Activated CD8-positive, alpha-beta memory T cell treated with anti-CD3 and anti-CD28 coated beads for 1 hour (primary cell): ENCODE measurements at places on chromosomes 1 and 21.

- DNase-seq: no peak
These were observed 489 bp downstream of the CDCA8 start for GRCh38 chr1:37692834-37693175.

DNA sequence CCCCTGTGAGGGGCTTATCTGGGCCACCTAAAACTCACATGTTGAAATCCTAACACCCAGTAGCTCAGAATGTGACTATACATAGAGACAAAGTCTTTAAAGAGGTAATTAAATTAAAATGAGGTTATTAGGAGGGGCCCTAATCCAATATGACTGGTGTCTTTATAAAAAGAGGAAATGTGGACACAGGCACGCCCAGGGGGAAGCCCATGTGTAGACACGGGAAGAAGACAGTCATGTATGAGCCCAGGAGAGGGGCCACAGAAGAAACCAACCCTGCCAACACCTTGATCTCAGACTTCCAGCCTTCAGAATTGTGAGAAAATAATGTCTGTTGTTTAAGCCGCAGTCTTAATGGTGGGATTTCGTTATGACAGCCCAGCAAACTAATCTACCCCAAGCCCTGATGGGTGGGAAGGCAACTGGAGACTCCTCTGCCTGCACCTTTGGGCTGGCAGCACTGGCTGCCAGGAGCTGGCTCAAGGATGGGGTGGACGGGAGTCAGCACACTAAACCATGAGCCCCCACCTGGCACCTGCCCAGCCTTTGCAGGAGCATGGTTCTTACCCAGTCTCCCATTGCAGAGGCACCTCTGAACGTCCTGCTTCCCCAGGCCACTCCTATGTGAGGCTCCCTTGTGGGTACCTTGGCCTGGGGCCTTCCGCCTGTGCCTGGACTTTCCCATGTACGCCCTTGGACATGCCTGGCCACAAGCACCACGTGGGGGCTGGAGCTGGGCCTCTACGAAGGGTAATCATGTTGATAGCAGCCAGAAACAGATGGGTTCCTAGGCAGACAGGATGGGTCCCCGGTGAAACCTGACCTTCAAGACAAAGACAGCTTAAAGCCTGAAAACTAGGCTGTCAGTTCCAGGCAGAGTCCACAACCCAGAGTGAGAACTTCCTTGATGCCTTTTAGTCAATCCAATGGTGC, 57.1 kb upstream of the DMRTB1 start:
- no peak for DNase-seq

GRCh38 chr1:25204797-25205480, 27.4 kb downstream of the SYF2 start:
- no peak for DNase-seq

- DNase-seq: no peak
These were observed 2.7 kb downstream of the RGL1 start for GRCh38 chr1:183807549-183808168.

- DNase-seq: no peak
These were observed 48.2 kb upstream of the ADARB1 start for GRCh38 chr21:45026066-45026745.

GRCh38 chr1:116254776-116255175, 118.3 kb upstream of the ATP1A1 start:
- no peak for DNase-seq

DNA sequence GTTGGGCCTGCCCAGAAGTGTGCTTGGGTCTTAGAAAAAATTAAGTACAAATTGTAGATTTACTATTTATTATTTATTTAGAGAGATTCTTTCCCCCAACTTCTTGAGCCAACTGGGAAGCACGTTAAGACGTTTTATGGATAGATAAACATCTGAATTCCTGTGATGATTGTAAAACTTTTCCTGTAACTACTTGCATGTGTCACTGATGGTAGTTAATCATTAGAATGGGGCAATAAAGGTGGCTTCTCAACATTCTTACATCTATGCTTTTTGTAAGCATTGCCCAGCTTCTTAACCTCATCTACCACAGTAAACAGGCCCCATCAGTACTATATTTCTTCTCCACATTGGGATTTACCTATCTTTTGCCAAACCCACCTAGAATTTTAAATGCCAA, 559.8 kb downstream of the LMO4 start:
- no peak for DNase-seq

GRCh38 chr1:162856260-162856659, 4.7 kb downstream of the CCDC190 start:
- no peak for DNase-seq

GRCh38 chr21:35581640-35582039, 478.7 kb downstream of the SETD4 start:
- DNase-seq: no peak

DNA sequence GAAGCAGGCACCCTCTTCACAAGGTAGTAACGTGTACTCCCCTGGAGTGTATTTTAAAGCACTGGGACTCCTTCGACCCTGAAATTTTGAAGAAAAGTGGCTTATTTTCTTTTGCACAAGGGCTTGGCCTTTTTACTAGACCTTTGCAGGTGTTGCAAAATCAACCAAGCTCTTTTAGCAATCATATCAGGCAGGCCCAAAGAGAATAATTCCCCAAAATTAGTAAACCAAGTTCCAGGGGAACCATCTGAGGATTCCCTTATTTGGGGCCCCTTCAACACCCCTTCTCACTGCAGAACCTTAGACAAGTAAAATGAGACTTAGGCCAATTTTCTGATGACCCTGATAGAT, 28.3 kb downstream of the CBR1 start:
- DNase-seq: no peak

GRCh38 chr1:10724511-10724910, 71.9 kb downstream of the CASZ1 start:
- DNase-seq: no peak

GRCh38 chr1:75672528-75673393, 51.7 kb upstream of the ACADM start:
- no peak for DNase-seq

- DNase-seq: no peak
These were observed 11.6 kb downstream of the LMNA start for GRCh38 chr1:156126043-156126629.

DNA sequence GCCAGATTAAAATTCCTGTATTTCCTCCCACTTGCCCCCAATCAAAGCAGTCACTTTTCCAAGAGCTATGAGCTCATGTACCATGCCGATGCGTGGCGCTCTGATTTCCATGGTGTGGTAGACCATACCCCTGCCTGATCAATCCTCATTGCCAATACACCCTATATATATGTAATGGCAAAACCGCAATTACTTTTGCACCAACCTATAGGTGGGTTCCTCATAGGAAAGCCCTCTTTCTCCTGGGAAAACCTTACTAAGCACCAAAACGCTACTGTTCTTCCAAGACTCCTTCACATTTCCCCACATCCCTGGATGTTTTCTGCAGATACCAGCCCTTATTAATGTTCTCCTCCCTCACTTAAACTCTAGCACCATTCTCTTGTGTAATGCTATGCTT, 11.0 kb downstream of the KCNJ6 start:
- no peak for DNase-seq

- no peak for DNase-seq
These were observed 155.8 kb upstream of the KAZN start for GRCh38 chr1:14442669-14443068.

DNA sequence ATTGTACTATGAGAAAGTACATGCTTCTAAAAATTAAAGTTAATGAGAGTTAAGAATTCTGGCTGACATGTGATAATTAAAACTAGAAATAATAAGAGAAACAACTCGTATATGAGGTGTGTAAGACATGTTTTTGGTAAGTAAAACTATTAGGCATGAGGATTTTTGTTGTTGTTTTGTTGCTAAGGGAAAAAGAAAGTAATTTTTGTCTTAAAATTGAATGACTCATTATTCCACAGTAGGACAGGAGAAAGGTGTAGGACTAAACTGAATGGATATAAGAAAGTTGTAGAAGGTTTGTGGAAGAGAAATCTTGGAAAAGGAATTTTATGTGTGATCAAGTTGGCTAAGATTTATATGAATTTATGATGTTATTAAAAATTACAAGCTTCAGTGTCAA, 54.8 kb downstream of the TBX19 start:
- no peak for DNase-seq

GRCh38 chr1:174158767-174159251, 511 bp upstream of the RABGAP1L start:
- no peak for DNase-seq

- DNase-seq: no peak
These were observed 88.5 kb upstream of the GPR88 start for GRCh38 chr1:100449477-100449876.

DNA sequence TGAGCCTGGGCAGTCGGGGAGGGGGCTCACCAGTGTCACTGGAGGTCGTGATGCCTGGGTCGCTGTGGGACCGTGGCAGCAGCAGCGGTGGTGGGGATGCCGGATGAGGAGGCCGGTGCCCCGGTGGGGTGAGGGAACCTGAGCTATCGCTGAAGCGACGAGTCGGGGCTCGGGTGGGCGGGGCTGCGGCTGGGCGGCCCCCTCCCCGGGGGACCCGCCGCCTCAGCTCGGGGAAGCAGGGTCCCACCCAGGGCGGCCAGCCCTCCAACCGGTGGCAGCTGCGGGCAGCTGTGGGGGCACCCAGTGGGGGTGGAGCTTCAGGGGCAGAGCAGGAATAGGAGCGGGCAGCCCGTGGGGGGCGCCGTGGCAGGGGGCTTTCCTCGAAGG, 5.0 kb downstream of the ENTREP3 start:
- DNase-seq: no peak

- DNase-seq: no peak
These were observed 91.7 kb downstream of the SLC45A1 start for GRCh38 chr1:8409606-8410005.

- DNase-seq: no peak
These were observed 75.2 kb upstream of the GADD45A start for GRCh38 chr1:67609577-67610341.

- DNase-seq: no peak
These were observed 9.8 kb downstream of the MIXL1 start for GRCh38 chr1:226233293-226233692.

DNA sequence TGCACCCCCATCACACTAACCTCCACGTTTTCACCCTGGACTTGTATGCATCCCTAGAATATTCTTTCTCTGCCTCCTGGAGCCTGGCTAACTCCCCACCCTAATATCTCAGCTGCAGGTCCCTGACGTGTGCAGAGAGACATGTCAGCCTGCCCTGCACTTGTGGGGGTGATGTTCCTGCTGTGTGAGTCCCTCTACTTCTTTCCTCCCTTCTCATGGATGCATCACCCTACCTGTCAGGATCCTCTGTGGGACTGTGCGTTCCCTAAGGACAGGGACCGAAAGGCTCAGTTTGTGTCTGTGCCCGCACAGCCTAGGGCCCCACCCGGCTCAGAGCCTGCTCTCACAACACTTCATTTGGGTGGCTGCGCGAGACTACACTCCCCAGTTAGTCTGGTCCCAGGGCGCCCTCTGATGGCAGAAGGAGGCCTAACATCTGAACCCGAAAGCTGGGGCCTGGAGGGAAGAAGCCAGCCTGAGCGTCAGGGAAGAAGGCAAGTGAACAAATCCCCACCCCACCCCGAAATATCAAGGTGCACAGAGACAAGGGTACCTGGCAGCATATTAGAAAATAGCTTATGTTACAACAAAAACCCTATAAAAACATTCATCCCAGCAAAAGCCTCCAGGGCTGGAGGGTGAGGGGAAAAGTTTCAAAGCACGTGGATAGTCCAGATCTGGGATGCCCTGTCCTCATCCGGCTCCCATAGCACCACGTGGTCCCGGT, 3.7 kb downstream of the CD52 start:
- DNase-seq: peak; percentile 92

DNA sequence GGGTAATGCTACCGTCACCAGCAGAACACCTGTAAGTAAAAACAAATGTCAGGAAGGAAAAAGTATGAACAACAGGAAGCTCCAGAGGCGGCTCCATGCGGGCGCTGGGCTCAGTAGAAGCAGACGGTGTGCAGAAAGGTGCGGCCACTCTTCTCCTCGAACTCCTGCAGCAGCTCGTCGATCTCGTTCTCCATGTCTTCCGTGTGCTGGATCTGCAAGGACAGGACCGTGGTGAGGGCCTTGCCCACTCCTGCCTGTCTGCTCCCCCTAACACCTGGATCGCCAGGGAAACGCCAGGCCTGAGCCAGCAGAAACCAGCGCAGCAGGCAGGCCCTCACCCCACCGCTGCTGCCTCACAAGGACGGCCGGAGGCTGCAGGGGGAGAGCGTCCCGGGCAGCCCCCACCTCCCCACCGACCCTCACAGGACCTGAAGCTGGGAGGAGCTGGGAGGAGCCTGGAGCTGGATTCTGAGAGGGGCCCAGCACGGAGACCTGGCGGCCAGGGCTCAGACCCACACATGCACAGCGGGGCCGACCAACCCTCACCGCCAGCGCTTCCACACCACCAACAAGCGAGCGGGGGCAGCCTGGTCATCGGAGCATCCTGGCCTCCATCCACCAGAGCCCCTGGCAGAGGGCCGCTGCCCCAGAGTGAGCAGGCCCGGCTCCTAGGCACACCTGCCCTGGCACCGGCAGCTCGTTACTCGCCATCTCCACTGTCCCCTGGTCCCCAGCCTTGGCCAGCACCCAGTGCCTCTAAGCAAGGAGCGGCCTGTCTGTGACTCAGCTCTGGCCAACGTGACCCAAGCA, 1.7 kb upstream of the TMEM240 start:
- DNase-seq: no peak

DNA sequence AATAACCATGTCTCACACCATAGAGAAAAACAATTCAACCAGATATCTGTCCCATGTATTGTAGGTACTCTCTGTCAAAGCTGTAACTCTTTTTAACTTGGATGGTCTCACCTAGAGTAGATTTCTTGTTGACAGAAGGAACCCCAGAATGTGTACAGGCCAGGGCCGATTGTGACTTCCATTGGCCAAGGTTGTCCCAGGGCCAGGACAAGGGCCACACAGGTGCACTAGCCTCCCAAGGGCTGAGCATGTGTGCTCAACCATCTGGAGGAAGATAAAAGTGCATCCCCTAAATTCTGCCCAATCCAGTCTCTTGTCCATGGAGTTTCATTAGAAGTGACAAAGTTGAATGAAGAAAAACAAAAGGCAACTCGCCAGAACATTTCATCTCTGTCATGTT, 51.8 kb downstream of the SETD4 start:
- no peak for DNase-seq
